ENCODE measurements at places on chromosomes 12 and 14. TPM values are rescaled to one million over a fixed set of nuclear protein-coding genes. Genes with fewer than 3 reads are reported as not detected.

DNA sequence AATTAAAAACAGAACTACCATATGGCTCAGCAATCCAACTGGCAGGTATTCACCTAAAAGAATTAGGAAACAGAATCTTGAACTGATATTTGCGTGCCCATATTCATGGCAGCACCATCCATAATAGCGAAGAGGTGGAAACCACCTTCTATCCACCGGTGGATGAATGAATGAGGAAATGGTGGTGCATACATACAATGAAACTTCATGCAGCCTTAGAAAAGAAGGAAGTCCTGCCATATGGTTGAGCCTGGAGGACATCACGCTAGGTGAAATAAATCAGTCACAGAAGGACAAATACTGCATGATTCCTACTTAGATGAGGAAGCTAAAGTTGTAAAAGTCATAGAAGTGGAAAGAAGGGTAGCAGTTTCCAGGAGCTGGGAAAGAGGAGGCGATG lies 6.6 kb downstream of the TCL1A start:
- DNase-seq: no peak

GRCh38 chr12:126036348-126036747 lies 971.1 kb downstream of the AACS start:
- no peak for DNase-seq

MAP3K9 gene
- total RNA-seq: 22.5 TPM

DNA sequence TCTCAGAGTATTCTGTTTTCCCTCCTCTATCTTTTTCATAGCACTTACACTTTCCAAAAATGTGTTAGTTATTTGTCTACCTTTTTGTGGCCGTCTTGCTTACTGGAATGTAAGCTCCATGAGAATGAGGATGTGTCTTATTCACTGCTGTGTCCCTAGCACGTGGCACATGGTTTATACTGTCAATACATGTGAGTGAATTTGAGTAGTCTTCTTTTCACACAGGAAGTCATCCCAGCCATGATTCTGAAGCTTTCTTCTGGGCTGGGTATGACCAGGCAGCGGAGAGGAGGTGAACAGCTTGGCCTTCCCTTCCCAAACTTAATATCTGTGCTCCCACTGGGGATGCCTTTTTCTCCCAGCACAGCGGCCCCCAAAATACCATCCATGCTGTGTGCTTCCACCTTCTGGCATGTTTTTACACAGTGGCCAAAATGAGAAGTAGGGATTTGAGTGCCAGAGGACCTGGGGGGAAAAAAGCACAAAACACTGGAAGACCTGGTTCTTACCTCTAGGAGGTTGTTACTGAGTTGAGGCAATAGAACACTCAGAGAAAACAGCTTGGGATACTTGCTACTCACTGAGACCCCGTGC lies 10.3 kb downstream of the PLEKHG3 start:
- no peak for DNase-seq

- peak; percentile 52 for DNase-seq
These were observed 507 bp downstream of the AHSA1 start for GRCh38 chr14:77458249-77458950.

DNA sequence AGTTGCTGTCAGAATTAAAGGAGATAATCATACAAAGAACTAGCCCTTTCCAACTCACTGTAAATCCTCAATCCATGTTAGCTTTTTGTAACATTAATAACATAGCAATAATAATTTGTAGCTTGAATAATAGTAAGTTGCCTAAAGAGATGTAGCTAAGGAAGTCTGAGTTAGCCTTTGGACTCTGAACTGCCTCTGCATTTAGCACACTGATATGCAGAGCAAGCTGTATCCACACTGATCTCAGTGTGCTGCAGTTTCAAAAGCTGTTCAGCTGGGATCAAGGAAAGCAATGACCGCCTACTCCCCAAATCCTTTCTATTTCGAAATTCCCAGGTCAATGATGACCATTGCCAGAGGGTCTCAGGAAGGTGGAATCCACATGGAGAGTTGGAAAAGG lies 99.3 kb upstream of the IFNG-AS1 start:
- no peak for DNase-seq

GRCh38 chr12:58915634-58916033 lies 4.7 kb downstream of the LRIG3 start:
- peak; percentile 56 for DNase-seq

DNA sequence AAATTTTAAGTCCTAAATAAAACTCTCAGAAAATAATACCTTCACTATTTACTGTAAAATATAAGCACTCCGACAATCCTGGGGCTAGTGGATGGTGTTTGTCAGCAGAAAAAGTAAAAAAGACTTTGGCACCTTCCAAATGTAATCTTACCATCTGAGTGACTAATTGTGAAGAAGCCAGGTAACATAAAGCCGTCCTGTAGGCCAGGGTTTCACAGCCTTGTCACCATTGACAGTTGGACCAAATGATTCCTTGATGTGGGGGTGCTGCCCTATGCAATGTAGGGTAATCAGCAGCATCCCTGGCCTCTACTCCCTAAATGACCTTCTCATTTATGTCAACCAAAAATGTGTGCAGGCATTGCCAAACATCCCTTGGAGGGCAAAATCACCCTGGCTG lies 87.2 kb downstream of the CAPZA3 start:
- DNase-seq: no peak

- no peak for DNase-seq
These were observed 474.3 kb downstream of the VRK1 start for GRCh38 chr14:97271451-97271960.

- DNase-seq: no peak
These were observed 31.5 kb downstream of the CFL2 start for GRCh38 chr14:34682787-34683321.

DNA sequence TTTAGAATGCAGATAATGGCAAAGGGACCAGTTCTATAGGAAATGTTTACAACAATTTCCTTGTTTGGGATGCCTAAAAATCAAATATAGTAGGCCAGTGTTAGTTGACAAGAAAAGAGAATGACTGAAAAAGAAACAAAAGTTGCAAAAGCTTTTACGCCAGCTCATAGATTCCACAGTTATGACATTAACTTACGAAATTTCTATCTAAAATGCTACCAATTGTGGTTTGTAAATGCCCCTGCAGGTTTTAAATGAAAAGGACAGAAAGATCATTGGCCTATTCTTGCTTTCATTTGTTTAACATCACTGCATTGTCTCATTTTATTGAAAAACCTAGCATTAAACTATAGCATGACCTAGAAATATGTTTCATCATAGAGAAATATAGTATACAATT lies 345.8 kb downstream of the CCDC91 start:
- DNase-seq: no peak

DNA sequence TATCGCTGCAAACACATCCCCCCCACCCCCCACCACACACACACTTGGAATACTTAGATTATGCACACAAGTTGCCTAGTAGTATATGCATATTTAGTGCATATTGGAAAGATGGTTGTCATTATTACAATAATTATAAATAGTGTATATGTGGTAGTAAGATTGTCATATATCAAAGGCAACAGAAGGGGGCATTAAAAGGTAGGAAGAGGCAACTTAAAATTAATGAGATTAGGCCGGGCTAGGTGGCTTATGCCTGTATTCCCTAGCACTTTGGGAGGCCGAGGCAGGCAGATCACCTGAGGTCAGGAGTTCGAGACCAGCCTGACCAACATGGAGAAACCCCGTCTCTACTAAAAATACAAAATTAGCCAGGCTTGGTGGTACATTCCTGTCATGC lies 52.1 kb downstream of the GSC start:
- no peak for DNase-seq

DNA sequence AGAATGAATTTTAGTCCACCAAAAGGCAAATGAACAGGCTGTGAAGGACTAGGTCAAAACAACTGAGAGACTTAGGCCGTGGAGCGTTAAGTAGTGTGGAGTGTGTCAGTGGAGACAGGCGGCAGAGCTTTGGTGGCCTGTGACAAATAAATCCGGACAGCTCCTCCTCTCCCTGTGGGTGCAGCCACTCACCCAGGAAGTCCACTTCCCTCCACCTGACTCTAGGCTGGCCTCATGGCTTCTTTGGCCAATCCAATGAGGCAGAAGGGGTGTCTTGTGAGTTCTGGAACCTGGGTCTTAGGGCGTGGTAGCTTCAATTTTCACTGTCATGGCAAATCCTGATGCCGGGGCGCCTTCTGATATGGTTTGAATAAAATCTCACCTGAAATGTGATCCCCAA lies 180.9 kb upstream of the C14orf180 start:
- no peak for DNase-seq

GRCh38 chr12:96197503-96198272 lies 3.5 kb downstream of the ELK3 start:
- no peak for DNase-seq

CEP128 gene
- 30.9 TPM for total RNA-seq

GRCh38 chr12:22529281-22530060 lies 14.9 kb downstream of the C2CD5 start:
- no peak for DNase-seq

- DNase-seq: no peak
These were observed 340.2 kb downstream of the CACNA1C start for GRCh38 chr12:2393016-2393415.

KRT79 gene
- total RNA-seq: 0.24 TPM

DNA sequence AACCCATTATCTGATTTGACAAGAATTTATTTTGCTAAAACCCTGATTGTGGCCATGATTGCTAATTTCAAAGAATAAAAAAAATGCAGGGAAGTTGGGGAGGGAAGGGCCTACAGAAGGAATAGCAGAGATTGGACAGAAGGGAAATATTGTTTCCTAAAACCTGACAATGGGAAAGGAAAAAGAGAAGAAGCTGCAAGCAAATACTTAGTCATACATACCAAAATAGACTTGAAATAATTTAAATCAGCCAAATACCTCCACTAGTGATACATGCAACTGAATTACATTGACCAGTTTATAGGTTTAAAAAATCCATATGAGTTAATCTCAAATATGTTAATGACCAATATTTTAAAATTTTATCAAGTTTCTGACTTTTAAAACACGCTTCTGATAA lies 75.1 kb downstream of the PELI2 start:
- no peak for DNase-seq

- DNase-seq: peak; percentile 23
These were observed 307.1 kb downstream of the RPL10L start for GRCh38 chr14:46344327-46344937.

GRCh38 chr12:122545855-122546254 lies 18.8 kb downstream of the KNTC1 start:
- no peak for DNase-seq

GRCh38 chr14:78329371-78329770 lies 159.2 kb downstream of the NRXN3 start:
- DNase-seq: no peak

DNA sequence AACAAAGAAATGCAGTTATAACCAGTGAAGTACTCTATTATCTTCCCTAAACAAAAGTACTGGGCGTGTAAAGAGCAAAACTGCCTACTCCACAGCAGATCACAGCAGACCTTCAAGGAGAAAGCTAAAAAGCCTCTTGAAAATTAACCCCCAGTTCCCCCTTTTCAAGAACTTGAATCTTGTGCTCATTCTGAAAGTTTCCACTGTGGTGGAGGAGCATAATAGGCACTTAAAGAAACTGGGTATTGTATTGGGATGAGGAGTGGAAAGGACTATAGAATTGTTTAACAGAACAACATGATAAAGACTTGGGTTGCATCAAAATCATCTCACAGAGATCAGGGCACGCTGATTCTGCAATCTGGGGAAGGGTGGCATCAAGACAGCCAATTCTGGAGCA lies 51.1 kb downstream of the SLC25A47 start:
- no peak for DNase-seq

P2RX7 gene
- total RNA-seq: 12.8 TPM

- DNase-seq: no peak
These were observed 484 bp upstream of the PRKCH start for GRCh38 chr14:61320806-61321384.

DNA sequence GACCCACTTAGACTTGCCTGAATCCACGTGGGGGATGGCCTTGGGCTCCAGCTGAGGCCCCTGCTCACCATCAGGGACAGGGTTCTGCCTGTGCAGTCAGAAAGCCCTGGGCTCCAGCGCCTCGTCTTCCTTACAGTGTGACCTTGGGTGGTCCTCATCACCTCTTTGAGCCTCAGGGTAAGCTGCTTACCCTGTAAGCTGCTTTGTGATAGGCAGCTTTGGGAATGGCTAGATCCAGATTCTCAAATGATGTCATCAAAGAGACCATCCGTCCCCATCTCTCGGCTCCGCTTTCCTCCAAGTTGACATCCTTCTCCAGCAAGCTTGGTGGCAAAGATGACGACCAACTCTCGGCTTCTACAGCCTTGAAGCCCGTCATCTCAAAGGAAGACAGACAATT lies 127.0 kb downstream of the ADCK1 start:
- no peak for DNase-seq

ACSS3 gene
- total RNA-seq: 22.8 TPM

- no peak for DNase-seq
These were observed 24.5 kb downstream of the ZNF891 start for GRCh38 chr12:133105620-133106019.

- DNase-seq: no peak
These were observed 11.5 kb upstream of the LGMN start for GRCh38 chr14:92759679-92760523.

DNA sequence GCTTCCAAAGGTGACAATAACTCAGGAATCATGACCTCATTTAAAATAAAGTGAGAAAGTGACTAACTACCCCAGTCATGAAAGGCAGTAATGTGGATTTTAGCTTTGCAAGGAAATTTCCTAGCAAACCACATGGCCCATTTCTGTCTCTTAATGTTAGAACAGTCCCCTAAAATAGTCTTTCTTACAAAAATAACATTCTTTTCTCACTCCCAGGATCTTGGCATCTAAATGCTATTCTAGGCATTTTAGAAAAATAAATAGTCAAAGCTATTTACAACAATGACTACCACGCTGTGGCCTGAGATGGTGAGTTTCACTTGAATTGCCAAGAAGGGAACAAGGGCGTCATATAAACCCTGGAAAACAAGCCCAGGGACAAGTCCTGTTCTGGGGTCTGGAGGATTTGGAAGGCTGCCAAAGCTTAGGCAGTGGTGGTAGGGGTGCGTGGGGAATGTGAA lies 101.2 kb upstream of the CCDC175 start:
- DNase-seq: no peak

LRP1-AS gene
- total RNA-seq: not detected

- no peak for DNase-seq
These were observed 64.2 kb upstream of the IFNG-AS1 start for GRCh38 chr12:67925077-67925476.

DNA sequence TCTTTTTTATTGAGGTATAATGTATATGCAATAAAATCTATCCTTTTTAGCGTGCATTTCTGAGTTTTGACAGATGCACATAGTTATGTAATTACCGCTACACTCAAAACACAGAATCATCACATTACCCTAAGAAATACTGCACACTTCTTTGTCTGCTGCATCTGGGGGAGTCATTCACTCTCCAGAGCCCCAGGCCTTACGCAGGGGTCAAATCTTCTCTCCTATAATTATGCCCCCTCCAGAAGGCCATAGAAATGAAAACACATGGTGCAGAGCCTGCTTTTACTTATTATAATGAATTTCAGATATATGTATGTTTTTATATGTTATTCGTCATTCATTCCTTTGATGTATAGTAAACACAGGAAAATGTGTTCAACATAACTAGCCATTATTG lies 296.5 kb upstream of the TMEM132C start:
- no peak for DNase-seq

- DNase-seq: no peak
These were observed 831 bp upstream of the BTBD7 start for GRCh38 chr14:93333631-93334103.
